ENCODE measurements at places on chromosomes 4 and X. TPM values are rescaled to one million over a fixed set of nuclear protein-coding genes. Genes with fewer than 3 reads are reported as not detected.

STPG2 gene
- not detected for total RNA-seq

GAB3 gene
- total RNA-seq = 0.09 TPM

CSAG2 gene
- not detected for total RNA-seq

SEL1L3 gene
- total RNA-seq = 24.5 TPM

DCAF8L1 gene
- not detected for total RNA-seq

IL1RAPL2 gene
- not detected for total RNA-seq

AMOT gene
- 0.31 TPM for total RNA-seq

FRYL gene
- 25.5 TPM for total RNA-seq

GRCh38 chr4:135718019-135718418 lies 1516.4 kb upstream of the PABPC4L start:
- no peak overlapping the region for H3K27ac ChIP-seq
- peak; percentile 6 for DNase-seq
- no peak overlapping the region for H3K4me3 ChIP-seq
- no peaks in the 10 kb centered on the region for H3K27me3 ChIP-seq
- no peaks in the 10 kb centered on the region for H3K36me3 ChIP-seq

- no peak overlapping the region for H3K4me3 ChIP-seq
- DNase-seq = no peak
- H3K36me3 ChIP-seq = no peaks in the 10 kb centered on the region
- no peak overlapping the region for H3K27ac ChIP-seq
- no peaks in the 10 kb centered on the region for H3K4me1 ChIP-seq
Observed at GRCh38 chr4:74896595-74896994, 36.3 kb upstream of the PARM1 start.

GRCh38 chr4:170243662-170244288 lies 154.0 kb upstream of the AADAT start:
- peaks cover 2% of the 10 kb centered on the region for H3K27me3 ChIP-seq
- no peak for DNase-seq
- 0 out of 2 replicates have a peak, but pooled peaks cover 4% of the 10 kb centered on the region for H3K36me3 ChIP-seq
- H3K4me3 ChIP-seq = no peak overlapping the region

GRCh38 chr4:86543560-86544309 lies 50.4 kb upstream of the PTPN13 start:
- H3K36me3 ChIP-seq = peaks cover 5% of the 10 kb centered on the region
- peaks cover 11% of the 10 kb centered on the region for H3K4me1 ChIP-seq
- H3K4me3 ChIP-seq = no peak overlapping the region

DNA sequence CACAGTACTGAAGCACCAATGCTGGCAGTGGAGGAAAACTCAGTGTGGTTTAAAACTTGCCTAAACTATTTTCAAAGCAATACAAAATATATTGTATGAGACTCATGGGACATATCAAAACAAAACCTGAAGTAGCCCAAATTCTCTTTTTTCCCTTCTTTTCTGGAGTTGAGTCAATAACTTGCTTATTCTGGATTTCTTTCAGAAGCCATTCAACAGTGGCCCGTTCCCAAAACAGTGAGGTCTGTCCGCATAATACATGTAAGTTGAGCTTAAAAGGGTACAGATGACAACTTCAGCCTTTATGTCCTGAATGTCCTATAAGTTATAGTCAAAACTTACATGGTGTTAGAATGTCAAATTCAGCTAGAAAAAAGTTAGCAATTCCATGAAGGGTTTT lies 100.8 kb downstream of the SHISA3 start:
- no peak overlapping the region for H3K27ac ChIP-seq
- no peaks in the 10 kb centered on the region for H3K36me3 ChIP-seq
- DNase-seq = no peak
- H3K4me3 ChIP-seq = no peak overlapping the region

DNA sequence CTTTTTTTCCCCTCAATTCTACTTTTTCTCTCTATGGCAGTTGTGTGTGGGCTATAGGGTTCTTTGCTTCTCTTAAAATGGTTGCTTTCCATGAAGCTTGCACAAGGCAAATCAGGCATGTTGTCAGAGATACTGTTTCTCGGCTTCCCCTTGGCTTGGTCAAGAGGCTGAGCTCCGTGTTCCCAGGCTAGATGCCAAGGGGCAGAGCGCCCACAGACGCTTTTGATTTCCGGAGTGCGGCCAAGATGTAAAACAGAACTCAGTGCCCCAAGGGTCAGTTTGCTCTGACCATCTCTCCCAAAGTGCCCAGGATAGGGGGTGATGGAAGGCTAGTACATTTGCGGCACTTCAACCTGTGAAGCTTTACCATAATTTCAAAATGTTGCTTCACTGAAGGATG lies 64.2 kb upstream of the DIPK2B start:
- H3K27ac ChIP-seq = no peak overlapping the region
- H3K27me3 ChIP-seq = peaks cover 10% of the 10 kb centered on the region
- H3K36me3 ChIP-seq = peaks cover 6% of the 10 kb centered on the region
- no peaks in the 10 kb centered on the region for H3K4me1 ChIP-seq

- H3K4me3 ChIP-seq = no peak overlapping the region
- peaks cover 17% of the 10 kb centered on the region for H3K4me1 ChIP-seq
- peak; percentile 48 for DNase-seq
- no peaks in the 10 kb centered on the region for H3K27me3 ChIP-seq
Observed at GRCh38 chr4:145061318-145061920, 36.6 kb downstream of the ANAPC10 start.

GRCh38 chr4:47662975-47663374 lies 174.9 kb downstream of the CORIN start:
- no peaks in the 10 kb centered on the region for H3K36me3 ChIP-seq
- no peaks in the 10 kb centered on the region for H3K4me1 ChIP-seq
- H3K27me3 ChIP-seq = peaks cover 8% of the 10 kb centered on the region
- H3K4me3 ChIP-seq = no peak overlapping the region
- H3K27ac ChIP-seq = no peak overlapping the region
- no peak for DNase-seq

GRCh38 chrX:28303486-28303885 lies 283.8 kb upstream of the IL1RAPL1 start:
- H3K4me3 ChIP-seq = no peak overlapping the region
- no peaks in the 10 kb centered on the region for H3K36me3 ChIP-seq
- no peak for DNase-seq
- no peaks in the 10 kb centered on the region for H3K4me1 ChIP-seq
- no peaks in the 10 kb centered on the region for H3K27me3 ChIP-seq
- H3K27ac ChIP-seq = no peak overlapping the region

GRCh38 chr4:145805490-145805889 lies 125.5 kb downstream of the C4orf51 start:
- DNase-seq = no peak
- peaks cover 79% of the 10 kb centered on the region for H3K4me1 ChIP-seq
- H3K4me3 ChIP-seq = peak overlapping the region; percentile 15
- peaks cover 25% of the 10 kb centered on the region for H3K36me3 ChIP-seq
